Muscle of leg (tissue), 16 donors: ENCODE measurements at places on chromosomes 3 and 15.

DNA sequence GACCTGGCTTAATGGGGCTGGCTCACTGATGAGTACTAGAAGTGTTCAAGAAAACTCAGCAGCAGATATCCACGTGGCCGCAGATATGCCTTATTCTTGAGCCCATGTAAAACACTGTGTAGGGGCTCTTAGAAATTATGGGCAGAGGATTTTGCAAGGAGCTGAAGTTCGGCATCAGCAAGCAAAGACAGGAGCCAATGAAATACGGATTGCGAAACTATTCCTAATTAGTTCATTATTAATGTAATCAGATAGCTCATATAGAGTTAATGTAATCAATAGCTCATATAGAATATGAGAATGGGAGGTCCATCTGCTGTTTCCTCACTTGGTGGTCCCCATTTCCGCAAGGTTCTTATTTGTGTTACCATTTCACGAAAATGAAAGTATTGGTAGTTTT lies 9.0 kb upstream of the GSK3B start:
- no peak for DNase-seq

GRCh38 chr3:123439806-123440580 lies 8.9 kb downstream of the ADCY5 start:
- no peak for DNase-seq

- no peak for DNase-seq
Measured at GRCh38 chr3:120907659-120908029, 361 bp upstream of the STXBP5L start.

DNA sequence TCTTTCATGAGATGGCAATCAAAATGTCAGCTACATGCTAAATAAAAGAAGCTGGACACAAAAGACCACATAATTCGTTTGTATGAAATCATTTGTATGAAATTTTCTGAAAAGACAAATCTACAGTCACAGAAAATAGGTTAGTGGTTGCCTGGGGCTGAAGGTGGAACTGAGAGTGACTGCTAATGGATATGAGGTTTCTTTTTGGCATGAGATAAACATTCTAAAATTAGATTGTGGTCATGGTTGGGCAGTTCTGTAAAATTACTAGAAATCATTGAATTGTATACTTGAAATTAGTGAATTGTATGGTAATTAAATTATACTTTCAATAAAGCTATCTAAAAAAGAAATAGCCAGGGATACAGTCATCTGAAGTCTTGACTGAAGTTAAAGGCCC lies 2.7 kb upstream of the DMXL2 start:
- DNase-seq, result no peak
